ENCODE measurements at places on chromosomes 4 and X.

DNA sequence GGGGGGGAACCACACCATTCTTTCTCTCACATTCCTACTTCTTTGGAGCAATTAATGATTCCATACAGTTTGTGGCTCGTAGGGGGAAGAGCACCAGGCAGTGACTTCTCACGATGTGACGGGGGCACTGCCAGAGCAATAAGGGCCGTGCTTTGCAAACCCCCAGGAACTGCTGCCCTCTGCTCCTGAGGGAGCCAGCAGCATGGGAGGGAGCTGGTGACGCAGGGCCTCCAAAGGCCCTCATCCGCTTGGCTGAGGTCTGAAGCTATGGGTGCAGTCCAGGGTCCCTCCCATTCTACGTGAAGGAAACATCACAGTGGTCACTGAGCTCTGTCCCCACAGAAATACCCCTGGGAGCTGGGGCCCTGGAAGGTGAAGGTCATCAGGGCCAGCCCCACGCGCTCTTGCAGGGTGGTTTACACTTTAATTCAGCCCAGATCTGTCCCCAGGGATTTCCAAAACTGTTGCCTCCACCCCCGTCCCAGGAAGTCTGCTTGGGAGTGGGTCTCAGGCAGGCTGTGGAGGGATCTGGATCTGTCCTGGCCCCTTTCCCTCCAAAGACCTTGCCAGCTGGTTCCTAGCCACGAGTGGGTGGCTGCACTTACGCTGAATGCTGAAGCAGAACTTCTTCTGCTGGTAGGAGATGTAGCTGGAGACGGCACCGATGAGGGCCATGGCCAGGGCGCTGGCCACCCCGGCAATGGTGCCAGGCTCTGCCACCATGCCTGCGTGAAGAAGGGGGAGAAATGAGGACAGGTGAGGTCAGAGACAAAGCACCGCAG is 82.6 kb downstream of the MTMR1 start:
- no peak for DNase-seq

- no peak for DNase-seq
Measured at GRCh38 chrX:119399772-119400101, 601 bp downstream of the SLC25A43 start.

DNA sequence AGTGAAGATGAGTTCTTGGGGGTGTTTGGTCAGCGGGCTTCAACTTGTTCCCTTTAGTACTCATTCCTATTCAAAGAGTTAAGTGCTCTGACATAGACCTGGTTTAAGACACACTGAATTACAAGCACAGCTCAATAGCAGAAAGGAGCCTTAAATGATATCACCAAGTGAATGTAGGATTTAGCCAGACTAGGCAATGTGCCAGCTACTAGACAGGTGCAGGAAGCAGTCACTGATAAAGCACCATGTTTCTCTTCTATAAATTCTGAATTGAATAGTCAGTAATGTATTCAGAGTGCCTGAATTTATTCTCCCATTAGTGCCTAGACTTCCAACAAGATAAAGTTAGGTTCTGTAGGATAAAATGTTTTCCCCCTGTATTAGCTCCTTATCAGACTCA is 63.6 kb downstream of the ASB9 start:
- no peak for DNase-seq

DNA sequence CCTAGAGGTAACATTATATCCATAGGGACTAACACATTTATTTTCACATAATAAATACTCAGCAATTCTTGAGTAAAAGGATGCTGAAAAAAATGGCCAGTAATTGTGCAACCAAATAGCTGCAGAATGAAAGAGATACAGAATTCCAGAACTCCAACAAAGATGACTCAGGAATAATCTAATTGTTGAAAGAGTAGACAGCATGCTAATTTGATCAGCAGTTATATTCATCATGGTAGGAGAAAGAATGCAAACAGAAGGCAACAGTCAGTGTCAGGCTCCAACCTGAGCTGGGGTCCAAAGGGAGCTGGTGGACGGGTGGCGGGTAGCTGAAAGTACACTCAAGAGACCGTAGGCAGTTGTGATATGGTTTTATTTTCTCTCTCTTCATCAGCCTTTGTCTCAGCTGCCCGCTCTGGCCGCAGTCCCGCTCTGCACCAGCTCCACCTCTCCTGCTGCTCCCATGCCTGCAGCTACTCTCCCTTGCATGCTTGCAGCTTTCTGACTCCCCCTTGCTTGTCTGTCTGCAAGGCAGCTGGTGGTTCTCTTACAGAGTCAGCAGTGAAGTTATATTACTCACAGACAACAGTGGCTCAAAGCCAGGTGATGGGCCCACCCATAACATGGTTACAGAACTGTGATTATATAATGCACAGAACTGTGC is 1150.1 kb downstream of the STIM2 start:
- DNase-seq, result no peak

DNA sequence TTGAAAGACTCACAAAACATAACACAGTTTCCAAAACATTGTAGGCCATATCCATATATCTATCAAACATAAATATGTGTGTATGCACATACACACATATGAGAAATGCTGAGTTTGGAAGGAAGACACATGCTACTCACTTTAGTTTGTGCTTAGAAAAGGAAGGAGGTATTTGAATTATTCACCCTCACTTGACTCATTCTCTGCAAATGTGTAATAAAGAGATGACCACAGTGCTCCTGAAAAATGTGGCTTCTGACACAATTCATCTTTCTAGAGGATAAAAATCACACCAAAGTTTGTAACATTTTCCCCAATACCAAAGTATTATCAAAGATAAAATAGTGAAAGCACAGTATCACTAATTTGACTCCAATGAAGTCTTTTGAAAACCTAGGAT is 950.1 kb downstream of the FAT4 start:
- no peak for DNase-seq
